ENCODE measurements at places on chromosomes 11 and 22. TPM values are rescaled to one million over a fixed set of nuclear protein-coding genes. Genes with fewer than 3 reads are reported as not detected.
A peak's percentile ranks its signal among the peaks of the same experiment; 100 is the strongest.

GRCh38 chr11:121889186-121889585 is 226.8 kb downstream of the BLID start:
- DNase-seq = no peak

CARD18 gene
- not detected for total RNA-seq

DNA sequence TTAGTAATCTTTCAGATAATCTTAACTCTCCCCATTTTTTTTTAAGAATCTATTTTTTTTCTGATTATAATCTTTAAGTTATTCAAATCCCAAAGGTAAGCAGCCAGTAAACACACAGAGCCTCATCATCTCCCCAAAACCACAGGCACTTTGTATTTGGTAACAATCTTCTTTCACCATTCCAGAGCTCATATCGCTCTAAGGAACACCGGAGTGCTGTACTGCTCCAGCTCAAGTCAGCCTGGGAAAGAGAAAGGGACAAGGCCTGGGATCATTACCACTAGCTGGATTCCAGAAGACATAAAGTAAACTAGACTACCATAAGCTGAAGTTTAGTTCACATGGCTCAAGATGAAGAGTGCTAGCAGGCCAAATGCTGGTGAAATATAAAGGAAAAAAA is 73.0 kb upstream of the APOA1 start:
- DNase-seq = no peak

DNA sequence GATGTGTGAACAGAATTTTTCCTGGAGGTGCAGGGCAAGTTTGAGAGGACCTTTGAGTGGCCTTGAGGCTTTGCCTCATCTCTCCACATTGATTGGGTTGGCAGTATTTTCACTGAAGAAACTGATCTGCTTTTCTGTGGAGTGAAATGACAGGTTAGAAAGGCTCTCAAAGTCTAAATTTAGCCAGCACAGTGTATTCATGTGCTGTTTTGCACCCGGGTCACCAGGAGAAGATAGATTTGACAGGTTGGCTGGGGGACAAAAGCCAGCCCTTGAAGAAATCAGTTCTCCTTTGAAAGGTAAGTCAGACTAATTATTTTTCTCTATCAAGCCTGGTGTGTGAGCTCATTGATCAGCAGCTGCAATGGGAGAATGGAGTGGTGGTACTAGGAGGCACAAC is 152.9 kb downstream of the DBX1 start:
- peak; percentile 31 for DNase-seq

BSCL2 gene
- 13.3 TPM for total RNA-seq

GRCh38 chr22:39281126-39281525 is 36.3 kb upstream of the PDGFB start:
- no peak for DNase-seq

NXPE1 gene
- total RNA-seq = 0.11 TPM

GRCh38 chr11:72751116-72752087 is 806 bp downstream of the ARAP1 start:
- DNase-seq = no peak

DNA sequence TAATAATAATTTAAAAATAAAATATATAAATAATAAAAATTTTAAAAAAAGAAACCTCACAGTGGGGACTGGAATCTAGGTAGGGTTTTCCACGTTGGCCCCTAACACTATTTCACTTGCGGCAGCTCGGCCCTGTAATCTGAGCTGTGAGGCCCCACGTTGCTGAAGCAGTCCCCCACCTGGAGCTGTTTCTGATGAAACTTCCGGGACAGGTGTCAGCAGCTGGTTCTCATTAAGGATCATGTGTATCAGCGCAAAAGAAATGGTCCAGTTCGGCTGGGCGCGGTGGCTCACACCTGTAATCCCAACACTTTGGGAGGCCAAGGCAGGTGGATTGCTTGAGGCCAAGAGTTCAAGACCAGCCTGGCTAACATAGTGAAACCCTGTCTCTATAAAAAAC is 17.3 kb downstream of the RHOD start:
- no peak for DNase-seq

DNA sequence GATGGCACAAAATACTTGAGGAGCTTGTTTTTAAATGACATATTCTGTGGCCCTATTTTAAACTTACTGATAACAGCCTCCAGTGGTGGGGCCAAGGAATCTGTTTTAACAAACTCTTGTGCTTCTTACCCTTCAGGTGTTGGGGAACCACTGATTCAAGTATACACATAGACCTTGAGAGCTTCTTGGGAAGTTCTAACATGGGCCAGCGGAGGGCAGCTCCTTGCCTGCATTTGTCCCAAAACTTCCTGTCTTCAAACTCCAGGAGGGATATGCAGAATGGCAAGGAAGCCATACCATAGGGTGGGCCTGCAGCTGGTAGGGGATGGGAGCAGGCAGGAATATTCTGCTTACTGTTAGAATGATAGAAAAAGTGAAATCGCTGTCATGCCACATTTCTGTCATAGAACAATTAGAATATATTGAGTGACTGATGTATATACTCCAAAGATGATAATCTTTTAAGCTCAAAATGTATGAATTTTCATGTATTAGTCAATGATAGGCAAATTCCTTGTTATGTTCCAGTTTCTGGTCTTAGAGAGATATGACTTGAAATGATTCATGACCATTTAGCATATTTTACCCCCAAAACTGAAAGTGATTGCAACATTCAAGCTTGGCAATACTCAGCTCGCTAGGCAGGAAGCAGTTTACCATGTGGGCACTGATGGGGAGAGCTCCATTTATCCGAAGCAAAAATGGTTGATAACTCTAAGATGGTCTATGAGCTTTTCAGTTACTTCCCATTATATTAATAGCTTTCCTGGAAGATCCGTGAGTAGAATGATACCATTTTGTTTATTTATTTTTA is 9.2 kb downstream of the EXT2 start:
- DNase-seq = no peak

UCP3 gene
- 0.54 TPM for total RNA-seq

KDM4D gene
- total RNA-seq = 0.83 TPM

- no peak for DNase-seq
Observed at GRCh38 chr22:29431986-29432385, 6.4 kb upstream of the RFPL1 start.

DNA sequence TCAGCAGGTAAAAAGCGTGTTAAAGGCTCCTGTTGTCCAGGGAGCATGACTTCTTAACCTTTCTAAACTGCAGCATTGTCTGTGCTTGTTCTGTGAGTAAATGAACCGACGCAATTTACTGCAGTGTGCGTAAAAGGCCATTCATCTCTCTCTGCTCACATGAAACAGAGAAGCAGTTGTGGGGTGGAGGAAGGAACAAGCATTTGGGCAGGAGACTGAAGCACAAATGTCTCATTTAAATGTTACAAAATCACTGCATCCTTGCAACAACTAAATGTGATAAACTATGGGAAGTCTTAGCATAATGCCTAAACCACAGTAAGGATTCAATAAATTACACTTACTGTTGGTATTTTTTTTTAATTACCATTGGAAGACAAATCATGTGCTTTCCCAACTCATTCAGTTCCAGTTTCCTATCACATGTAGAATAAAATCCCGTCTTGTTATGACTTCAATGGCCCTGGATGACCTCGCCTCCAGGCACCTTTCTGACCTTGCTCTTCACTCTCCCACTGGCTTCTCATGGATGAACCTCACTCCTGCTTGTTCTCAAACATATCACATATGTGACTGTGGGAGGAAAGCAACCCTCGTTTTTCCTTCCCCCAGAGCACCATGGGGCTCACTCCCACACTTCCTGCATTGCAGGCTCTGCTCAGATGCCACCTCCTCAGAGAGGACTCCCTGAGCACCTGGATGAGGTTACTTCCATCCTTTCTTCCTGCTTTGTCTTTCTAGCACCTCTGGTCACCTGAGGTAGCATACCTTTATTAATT is 21.6 kb upstream of the RFPL2 start:
- DNase-seq = no peak

GGTLC2 gene
- not detected for total RNA-seq

DNA sequence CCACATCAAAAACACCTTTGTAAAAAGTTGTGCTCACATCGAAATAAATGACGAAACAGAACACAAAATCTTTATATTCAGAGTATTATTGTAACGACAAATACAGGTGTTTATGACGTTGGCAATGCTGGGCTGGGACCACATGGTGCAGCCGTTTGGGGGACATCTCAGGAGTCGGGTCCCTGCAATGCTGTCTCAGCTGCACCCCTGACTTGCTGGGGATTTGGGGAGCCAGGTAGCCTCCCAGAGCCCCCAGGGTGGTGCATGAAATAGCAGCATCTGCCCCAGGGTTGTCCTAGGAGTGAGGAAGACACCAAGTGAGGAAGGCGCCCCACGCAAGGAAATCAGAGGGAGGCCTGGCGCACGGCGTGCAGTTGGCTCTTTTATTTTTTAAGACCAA is 1526.8 kb downstream of the BRD1 start:
- peak; percentile 61 for DNase-seq

MS4A14 gene
- total RNA-seq = 0.51 TPM

ANO3 gene
- total RNA-seq = not detected

DNA sequence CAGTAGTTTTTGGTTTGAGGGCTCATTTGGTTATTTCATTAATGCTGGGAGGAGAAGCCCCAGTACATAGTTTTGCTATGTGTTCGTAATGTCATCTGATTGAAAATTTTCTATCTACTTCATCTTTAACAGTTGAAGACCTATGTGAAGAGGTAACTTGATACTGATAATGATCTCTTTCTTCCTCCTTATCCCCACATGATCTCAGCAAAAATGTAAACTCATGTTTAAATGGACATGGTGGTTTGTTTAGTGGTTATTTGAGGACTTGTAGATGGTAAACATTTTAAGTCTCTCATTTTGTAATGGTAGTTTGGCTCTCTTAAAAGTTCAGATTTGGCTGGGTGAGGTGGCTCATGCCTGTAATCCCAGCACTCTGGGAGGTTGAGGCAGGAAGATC is 53.7 kb upstream of the SPTBN2 start:
- DNase-seq = no peak

CRYAB gene
- 8,606 TPM for total RNA-seq

All from cardiac septum (tissue), 1 donor.